Stimulated activated naive B cell treated with anti-CD40 and anti-IgM and Interleukin-4, amounts not matched to agents 10 μg/mL and 1 μg/mL and 100 μg/mL, for 72 hours (primary cell): ENCODE measurements at places on chromosomes 2 and 18.

- DNase-seq = no peak
Measured at GRCh38 chr2:159044804-159045286, 76.4 kb downstream of the TANC1 start.

DNA sequence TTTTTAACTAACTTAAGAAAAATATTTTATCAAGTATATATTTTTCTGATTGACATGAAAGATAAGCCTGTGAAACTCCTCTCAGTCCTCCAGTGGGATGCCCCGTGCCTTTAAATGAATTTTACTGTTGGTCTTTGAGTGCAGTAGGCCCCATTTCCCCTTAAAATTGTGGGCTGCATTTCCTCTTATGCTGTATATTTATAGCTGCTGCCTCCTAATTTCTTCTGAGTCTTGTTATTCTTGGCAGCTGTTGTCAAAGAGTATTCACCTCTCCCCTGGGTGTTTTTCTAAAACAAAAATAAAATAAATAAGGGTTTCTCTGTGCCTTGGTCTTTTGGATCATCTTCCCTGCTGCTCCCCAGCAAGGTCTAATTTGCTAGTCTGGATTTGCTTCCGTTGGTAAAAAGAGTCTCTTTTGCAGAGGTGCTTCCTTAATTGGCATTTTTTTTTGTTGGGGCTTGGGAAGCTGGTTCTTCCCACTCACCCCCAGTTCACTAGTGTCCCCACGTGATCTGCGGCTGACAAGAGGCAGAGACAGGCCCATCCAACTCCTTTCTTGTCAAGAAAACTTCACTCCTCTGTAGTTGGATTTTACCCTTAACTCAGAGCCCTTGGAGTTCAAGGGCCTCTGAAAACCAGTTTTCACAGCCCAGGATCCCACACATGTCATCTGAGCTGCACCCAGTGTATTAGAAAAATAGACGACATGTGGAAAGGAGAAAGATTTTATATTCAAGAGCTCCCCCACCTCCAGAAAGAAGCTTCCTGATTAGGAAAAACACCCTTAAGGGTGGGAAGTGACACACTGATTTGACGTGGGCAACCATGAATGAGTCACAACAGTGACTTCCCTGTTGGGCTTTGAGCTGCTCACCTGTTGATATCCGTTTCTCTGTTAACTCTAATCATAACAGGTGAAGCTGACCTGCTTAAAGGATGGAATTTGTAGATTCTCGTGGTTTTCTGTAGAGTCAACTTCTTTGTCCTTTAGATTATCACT lies 431.5 kb downstream of the DCDC2C start:
- DNase-seq = no peak

GRCh38 chr18:50315100-50315871 lies 27.8 kb upstream of the CXXC1 start:
- DNase-seq = no peak

DNA sequence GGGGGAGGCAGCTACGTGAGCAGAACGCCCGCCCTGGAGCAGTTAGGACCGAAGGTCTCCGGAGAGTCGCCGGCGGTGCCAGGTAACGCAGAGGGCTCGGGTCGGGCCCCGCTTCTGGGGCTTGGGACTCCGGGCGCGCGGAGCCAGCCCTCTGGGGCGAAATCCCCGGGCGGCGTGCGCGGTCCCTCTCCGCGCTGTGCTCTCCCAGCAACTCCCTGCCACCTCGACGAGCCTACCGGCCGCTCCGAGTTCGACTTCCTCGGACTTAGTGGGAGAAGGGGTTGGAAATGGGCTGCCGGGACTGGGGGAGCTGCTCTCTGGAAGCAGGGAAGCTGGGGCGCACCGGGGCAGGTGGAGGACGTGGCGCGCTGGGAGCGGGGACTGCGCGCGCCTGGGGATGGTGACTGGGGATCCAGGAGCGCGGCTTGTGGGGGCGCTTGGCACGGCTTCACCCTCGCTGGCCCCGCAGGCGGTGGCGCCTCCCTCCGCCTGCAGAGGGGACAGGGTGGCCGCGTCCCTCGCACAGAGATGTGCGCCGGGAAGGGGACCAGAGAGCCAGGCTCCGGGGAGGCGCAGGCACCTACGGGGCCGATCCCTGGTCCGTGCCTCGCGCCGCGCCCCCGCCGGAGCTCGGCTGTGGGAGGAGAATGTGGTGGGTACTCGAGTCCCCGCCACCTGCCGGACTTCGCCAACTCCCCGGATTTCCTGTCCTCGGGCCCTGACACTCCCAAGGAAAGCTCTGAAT lies 688 bp downstream of the CDH20 start:
- no peak for DNase-seq

GRCh38 chr2:189168856-189169499 lies 10.6 kb downstream of the COL5A2 start:
- DNase-seq = no peak

DNA sequence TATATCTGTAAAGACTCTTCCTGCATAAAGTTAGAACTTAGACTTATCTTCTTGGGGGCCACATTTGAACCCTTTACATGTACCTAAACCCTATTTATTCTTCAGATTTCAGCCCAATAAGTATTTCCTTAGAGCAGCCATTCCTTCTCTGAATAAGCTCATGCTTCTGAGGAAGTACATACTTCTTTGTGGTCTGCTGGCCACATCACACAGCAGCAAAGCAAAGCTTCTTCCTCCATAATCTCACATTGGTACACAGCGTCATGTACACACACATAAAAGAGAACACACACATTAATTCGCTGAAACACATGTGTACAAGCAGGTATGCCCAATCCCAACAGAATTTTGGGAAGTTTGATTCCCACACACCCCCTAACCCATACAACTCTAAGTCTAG lies 331.0 kb downstream of the CDH2 start:
- DNase-seq = no peak

GRCh38 chr2:40225670-40226210 lies 226.2 kb downstream of the SLC8A1 start:
- DNase-seq = no peak

GRCh38 chr2:175552902-175553301 lies 371.4 kb upstream of the ATP5MC3 start:
- no peak for DNase-seq

DNA sequence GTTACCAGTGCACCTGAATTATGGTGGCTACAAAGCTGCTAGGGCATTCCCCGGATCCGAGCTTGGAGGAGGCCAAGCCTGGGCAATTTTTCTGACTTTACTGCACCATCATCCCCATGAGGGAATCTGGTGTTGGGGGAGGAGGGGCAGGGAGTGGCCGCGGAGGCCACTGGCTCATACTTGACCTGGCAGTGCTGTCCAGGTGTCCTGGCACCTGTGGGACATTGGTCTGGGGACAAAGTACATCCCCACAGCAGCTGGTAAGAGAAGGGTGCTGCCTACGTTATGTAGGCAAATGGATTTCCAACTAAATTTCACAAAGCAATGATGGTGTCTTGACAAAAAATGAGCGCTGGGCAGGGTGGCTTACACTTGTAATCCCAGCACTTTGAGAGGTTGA lies 48.3 kb downstream of the KLHL29 start:
- DNase-seq = no peak

DNA sequence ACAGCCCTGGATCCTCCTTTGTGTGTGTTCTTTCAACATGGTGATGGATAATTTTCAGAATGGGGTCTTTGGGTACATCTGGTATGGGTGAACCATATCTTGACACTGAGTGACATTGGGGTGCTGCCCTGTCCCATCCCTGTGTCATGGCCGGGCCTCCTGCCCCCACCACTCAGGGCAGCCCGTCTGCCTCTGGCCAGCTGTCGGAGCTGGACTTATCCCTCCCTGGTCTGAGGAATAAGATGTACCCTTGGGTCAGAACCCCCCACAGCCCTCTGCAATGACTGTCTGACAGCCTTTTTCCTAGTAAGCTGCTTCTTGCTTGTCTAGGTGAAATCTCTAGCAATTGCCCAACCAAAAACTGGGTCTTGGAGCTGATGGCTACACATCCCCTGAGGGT lies 142.9 kb downstream of the SH3RF3 start:
- no peak for DNase-seq

GRCh38 chr18:74595431-74595830 lies 2.2 kb upstream of the ZNF407 start:
- no peak for DNase-seq

DNA sequence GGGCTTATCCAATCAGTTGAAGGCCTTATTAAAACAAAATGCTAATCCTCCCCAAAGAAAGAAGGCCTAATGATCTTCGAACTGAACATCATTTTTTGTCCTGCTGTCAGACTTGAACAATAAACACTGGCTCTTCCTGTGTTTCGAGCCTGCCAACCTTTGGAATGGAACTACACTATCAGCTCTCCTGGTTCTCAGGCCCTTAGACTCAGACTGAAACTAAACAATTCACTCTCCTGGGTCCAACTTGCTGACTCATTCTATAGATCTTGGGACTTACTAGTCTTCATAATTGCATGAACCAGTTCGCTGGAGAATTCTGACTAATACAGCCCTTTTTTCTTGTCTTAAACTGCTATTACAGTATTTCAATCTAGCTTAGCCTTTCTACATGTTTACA lies 235.2 kb downstream of the LNPK start:
- no peak for DNase-seq

- no peak for DNase-seq
Measured at GRCh38 chr2:80153151-80153550, 151.4 kb downstream of the LRRTM1 start.

DNA sequence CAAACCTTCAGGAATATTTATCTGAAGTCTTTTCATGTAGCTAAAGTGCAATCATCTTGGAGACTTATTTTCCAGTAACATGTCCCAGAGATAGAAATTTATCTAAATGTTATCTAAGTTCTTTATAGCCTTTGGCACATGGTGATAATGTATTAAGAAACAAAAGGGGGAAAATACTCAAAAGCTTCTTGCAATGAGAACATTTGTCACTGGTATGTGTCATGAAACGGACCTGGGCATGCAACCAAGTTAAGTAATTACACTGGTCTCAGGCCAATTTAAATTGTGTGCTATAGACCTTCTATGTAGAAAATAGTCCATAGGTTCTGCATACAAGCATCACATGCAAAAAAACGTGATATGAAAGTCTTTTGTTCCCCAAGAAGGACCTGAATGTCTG lies 136.2 kb downstream of the SLC8A1 start:
- DNase-seq = no peak

DNA sequence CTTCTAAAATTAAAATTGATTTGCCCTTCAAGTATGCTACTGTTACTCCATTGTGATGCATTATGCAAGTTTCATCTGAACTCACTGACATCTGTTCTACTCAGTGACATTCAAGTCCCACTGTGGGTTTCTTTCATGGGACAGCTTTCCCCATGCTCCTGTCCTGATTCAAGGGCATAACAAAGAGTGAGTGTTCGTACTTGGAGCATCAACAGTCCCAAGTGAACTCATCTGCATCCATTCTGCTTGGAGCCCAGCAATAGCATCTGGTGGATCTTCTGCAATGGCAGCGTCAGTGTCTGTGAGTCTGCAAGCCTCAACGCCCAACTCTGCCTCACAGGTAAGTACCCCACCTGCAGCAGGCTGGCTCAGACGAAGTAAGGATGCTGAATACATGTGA lies 27.5 kb downstream of the BUB1 start:
- DNase-seq = no peak

DNA sequence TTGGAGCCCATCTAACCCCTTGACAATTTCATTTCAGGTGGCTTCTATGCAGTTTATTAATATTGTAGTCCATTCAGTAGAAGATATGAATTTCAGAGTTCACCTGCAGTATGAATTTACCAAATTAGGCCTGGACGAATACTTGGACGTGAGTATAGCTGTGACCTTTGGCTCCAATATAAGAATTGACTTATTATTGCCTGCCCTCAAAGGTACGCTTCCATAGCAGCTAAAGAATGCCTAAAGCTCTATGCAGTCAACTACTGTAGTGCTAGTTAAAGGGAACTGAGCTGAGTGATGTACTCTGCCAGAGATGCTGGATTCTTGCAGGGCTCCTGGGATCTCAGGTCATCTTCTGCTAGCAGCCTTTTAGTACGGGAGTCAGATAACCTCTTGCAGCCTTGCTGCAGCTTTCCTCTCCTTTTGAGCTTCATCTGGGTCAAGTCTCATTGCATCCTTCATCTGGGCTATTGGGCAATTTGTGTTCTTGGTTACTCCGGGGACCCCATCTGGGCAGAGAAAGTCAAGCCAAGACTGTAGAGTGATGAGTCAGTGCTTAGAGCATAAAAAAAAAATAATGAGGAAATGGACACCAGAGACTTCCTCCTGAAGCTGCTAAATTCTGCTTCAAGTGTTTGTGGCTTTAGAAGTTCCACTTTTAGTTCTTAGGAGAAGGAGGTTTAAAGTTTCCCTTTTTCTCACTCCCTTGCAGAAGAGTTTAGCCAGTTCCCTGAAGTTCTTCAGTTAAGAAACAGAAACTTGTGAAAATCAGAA lies 105.6 kb downstream of the PRPF40A start:
- DNase-seq = peak; percentile 16

GRCh38 chr2:226754821-226755604 lies 44.6 kb downstream of the IRS1 start:
- no peak for DNase-seq

- DNase-seq = no peak
Measured at GRCh38 chr2:98867539-98868309, 68.3 kb downstream of the CRACDL start.
